ENCODE measurements at places on chromosomes 2 and 18. TPM values are rescaled to one million over a fixed set of nuclear protein-coding genes. Genes with fewer than 3 reads are reported as not detected.

The CENPA gene
- total RNA-seq: 34.5 TPM

The MRPL33 gene
- 67.0 TPM for total RNA-seq

The FBLN7 gene
- 21.4 TPM for total RNA-seq

The SLC38A11 gene
- total RNA-seq: not detected

- H3K4me1 ChIP-seq: peaks cover 28% of the 10 kb centered on the region
- H3K27me3 ChIP-seq: no peaks in the 10 kb centered on the region
- peaks cover 4% of the 10 kb centered on the region for H3K36me3 ChIP-seq
- DNase-seq: no peak
Measured at GRCh38 chr2:200135082-200135481, 171.4 kb upstream of the SPATS2L start.

- no peak overlapping the region for H3K27ac ChIP-seq
- H3K4me1 ChIP-seq: peaks cover 7% of the 10 kb centered on the region
- H3K27me3 ChIP-seq: peaks cover 2% of the 10 kb centered on the region
- no peak overlapping the region for H3K4me3 ChIP-seq
Measured at GRCh38 chr18:60060026-60060425, 160.2 kb downstream of the PMAIP1 start.

DNA sequence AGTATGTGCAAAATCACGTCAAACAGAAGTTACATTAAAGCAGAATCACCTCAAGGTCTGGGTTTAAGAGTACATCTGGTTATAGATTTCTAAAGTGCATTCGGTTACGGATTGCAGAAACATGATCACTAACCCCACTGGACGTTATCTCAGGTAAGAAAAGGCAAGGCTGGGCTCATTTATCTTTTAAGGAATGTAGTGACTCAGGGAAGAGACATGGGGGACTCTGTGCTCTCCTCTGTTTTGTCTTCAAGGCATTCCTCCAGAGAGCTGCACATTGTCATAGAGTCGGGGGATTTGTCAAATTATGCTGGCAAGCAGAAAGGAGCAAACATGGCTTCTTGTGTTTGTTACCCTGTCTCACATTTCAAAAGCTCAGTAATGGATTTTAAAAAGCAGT, 14.3 kb downstream of the WDSUB1 start:
- H3K4me1 ChIP-seq: peaks cover 6% of the 10 kb centered on the region
- DNase-seq: no peak
- H3K4me3 ChIP-seq: no peak overlapping the region
- H3K27ac ChIP-seq: no peak overlapping the region

DNA sequence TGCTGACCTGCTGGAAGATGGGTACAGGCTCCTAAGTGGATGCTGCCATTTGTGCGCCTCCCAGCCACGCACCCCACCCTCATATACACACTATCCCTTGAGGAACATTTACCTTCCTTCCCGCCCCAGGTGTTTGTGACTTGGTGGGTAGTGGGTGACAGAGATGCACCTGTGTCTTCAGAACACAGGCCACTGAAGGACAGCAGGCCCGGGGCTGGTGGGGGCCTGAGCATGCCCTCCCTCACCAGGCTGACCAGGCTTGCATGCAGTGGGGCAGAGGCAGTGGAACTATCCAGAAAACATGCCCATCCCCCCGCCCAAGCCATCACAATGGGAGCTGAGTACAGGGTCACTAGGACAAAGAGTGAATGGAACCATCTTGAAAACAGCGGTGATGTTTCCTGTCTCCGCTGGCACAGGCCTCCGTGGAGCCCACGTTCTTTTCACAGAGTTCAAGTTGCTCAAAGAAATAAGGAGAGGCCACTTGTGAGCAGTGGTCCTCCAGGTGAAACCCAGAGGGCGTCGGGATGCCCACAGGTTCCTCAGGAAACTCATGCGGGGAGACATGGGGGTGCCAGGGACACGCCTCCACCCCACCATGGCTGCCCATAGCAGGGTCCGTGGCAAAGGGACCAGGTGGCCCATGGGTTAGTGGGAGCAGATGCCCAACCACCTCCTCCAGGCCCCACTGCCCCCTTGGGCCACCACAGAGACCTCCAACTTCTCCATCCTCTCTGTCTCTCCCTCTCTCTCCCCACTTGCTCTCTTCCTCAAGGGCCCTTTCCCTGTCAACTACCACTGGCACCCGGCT, 90.9 kb downstream of the MALT1 start:
- peaks cover 20% of the 10 kb centered on the region for H3K27me3 ChIP-seq
- H3K4me3 ChIP-seq: no peak overlapping the region
- H3K36me3 ChIP-seq: no peaks in the 10 kb centered on the region
- DNase-seq: no peak
- H3K4me1 ChIP-seq: peaks cover 4% of the 10 kb centered on the region

GRCh38 chr2:132750606-132751005, 80.6 kb upstream of the LYPD1 start:
- no peaks in the 10 kb centered on the region for H3K27me3 ChIP-seq
- peaks cover 18% of the 10 kb centered on the region for H3K4me1 ChIP-seq
- DNase-seq: no peak
- H3K27ac ChIP-seq: peak overlapping the region; percentile 45
- no peak overlapping the region for H3K4me3 ChIP-seq

- no peak overlapping the region for H3K4me3 ChIP-seq
- H3K27ac ChIP-seq: no peak overlapping the region
- H3K27me3 ChIP-seq: peaks cover 5% of the 10 kb centered on the region
- H3K4me1 ChIP-seq: peaks cover under 1% of the 10 kb centered on the region
Measured at GRCh38 chr2:130790804-130791616, 35.7 kb downstream of the AMER3 start.

- H3K4me3 ChIP-seq: no peak overlapping the region
- no peaks in the 10 kb centered on the region for H3K36me3 ChIP-seq
- DNase-seq: no peak
- peaks cover 7% of the 10 kb centered on the region for H3K27me3 ChIP-seq
- peak overlapping the region; percentile 36 for H3K27ac ChIP-seq
- no peaks in the 10 kb centered on the region for H3K4me1 ChIP-seq
Measured at GRCh38 chr18:22223254-22223964, 54.0 kb downstream of the GATA6 start.

- no peak overlapping the region for H3K27ac ChIP-seq
- H3K36me3 ChIP-seq: no peaks in the 10 kb centered on the region
- H3K4me3 ChIP-seq: peak overlapping the region; percentile 69
Measured at GRCh38 chr2:25215232-25215631, 46.9 kb upstream of the POMC start.

DNA sequence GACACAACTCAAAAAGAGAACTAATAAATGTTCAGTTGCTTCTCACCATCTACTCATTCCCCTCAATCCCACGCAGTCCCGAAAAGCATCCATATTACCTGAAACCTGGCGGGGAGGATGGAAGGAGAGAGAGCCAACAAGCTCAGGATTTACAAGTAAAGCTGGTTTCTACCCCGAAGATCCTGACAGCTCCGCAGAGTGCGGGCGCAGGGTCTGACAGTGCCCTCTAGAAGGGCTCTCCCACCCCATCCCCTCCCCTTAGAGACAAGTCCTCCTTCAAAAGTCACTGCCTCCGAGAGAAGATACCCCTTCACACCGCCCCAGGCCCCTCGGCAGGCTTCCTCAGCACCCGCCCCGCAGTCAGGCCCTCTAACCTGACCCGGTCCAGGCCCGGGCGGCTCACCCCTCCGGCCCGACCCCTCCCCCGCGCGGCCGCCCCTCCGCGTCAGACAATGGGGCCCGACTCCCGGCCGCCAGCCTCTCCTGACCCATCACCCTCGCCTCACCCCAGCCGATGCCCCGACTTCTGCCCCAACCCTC, 550 bp downstream of the RAB1A start:
- peak overlapping the region; percentile 100 for H3K27ac ChIP-seq
- no peaks in the 10 kb centered on the region for H3K27me3 ChIP-seq
- peak overlapping the region; percentile 99 for H3K4me3 ChIP-seq
- DNase-seq: peak; percentile 36

- H3K27ac ChIP-seq: no peak overlapping the region
- H3K27me3 ChIP-seq: no peaks in the 10 kb centered on the region
- H3K36me3 ChIP-seq: peaks cover 2% of the 10 kb centered on the region
- no peak overlapping the region for H3K4me3 ChIP-seq
Measured at GRCh38 chr2:196390243-196391148, 219.1 kb upstream of the STK17B start.

DNA sequence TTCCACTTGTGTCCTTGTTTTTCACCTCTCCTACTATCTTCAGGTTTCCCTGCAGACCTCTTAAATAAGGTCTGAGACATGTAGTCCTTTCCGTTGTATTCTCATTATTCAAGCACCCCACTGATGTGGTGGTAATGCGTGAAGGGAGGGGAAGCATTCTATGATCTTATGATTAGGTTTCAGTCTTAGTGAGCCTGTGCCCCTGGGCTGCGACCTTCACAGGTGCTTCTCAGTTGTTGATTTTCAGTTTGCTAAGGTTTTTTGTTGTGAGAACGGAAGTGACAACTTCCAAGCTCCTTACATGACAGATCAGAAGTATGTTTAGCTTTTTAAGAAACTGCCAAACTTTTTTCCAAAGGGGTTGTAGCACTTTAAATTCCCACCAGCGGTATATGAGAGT, 41.3 kb downstream of the VPS54 start:
- H3K36me3 ChIP-seq: peaks cover 30% of the 10 kb centered on the region
- no peaks in the 10 kb centered on the region for H3K4me1 ChIP-seq
- no peak for DNase-seq
- H3K4me3 ChIP-seq: no peak overlapping the region
- H3K27me3 ChIP-seq: no peaks in the 10 kb centered on the region

- H3K36me3 ChIP-seq: no peaks in the 10 kb centered on the region
- H3K27me3 ChIP-seq: no peaks in the 10 kb centered on the region
- H3K27ac ChIP-seq: peak overlapping the region; percentile 65
- no peak overlapping the region for H3K4me3 ChIP-seq
Measured at GRCh38 chr2:127143841-127144782, 37.2 kb upstream of the BIN1 start.

DNA sequence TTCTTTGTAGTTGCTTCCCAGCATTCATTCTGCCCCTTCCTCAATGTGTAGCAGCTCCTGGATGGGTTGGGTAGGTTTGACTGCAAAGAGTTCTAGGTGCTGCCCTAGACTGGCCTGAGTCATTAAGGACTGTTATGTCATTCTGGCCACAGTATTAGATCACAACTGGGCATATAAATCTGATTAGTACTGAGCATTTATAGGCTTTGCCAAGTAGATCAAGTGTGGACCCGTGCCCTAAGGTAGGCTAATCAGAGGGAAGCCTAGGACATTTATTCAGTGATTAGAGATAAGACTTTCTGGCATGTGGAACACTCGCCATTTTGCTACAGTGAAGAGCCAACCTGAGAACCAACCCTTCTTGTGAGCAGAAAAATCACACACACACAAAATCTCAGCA, 2.7 kb downstream of the KATNAL2 start:
- peak overlapping the region; percentile 28 for H3K4me3 ChIP-seq
- H3K27ac ChIP-seq: no peak overlapping the region
- peaks cover 29% of the 10 kb centered on the region for H3K4me1 ChIP-seq
- peaks cover 2% of the 10 kb centered on the region for H3K36me3 ChIP-seq

DNA sequence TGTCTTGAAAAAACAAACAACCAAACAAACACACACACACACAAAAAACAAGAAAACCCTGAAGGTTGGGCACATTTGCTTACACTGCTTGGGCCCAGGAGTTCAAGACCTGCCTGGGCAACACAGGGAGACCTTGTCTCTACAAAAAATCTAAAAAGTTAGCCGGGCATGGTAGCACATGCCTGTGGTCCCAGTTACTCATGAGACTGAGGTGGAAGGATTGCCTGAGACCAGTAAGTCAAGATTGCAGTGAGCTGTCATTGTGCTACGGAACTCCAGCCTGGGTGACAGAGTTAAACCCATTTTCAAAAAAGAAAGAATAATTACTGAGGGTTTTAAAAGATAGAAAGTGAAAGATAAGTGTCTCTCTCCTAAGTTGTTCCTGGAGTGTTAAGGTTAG, 103.4 kb downstream of the MBD5 start:
- H3K4me1 ChIP-seq: no peaks in the 10 kb centered on the region
- no peak for DNase-seq
- no peak overlapping the region for H3K27ac ChIP-seq
- H3K36me3 ChIP-seq: peaks cover 10% of the 10 kb centered on the region
- no peak overlapping the region for H3K4me3 ChIP-seq

GRCh38 chr2:31138037-31138962, at the start of gene GALNT14:
GALNT14 (minus strand) TSS chr2:31138440; CDS start chr2:31138086, 354 bp downstream.
- peaks cover 86% of the 10 kb centered on the region for H3K27me3 ChIP-seq
- H3K27ac ChIP-seq: no peak within 1 kb of the TSS
- H3K36me3 ChIP-seq: no peaks in the 10 kb centered on the region
- H3K4me3 ChIP-seq: peak within 1 kb of the TSS; percentile 83

DNA sequence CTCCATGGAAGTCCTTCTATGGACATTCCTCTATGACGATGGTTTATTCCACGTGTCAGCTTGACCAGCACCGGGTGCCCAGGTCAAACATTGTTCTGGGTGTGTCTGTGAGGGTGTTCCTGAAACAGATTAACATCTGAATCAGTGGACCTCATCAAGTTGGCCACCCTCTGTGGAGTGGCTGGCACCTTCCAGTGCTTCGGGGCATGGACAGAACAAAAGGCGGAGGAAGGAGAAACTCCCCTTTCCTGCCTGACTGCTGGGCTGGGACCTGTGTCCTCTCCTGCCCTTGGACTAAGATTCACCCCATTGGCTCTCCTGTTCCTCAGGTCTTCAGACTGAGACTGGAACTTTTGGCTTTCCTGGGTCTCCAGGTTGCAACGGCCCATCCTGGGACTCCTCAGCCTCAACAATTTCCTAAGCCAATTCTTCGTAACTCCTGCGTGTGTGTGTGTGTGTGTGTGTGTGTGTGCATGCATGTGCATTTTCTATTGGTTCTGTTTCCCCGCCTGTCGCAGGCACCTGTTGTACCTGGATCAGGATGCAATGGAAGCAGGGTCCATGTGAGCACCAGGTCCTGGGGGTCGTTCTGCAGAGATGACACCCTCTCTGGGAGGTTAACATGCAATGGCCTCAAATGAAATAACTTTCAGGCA, 357.2 kb upstream of the SALL3 start:
- peaks cover 3% of the 10 kb centered on the region for H3K27me3 ChIP-seq
- H3K4me3 ChIP-seq: no peak overlapping the region
- no peak for DNase-seq
- no peaks in the 10 kb centered on the region for H3K36me3 ChIP-seq
- peaks cover 11% of the 10 kb centered on the region for H3K4me1 ChIP-seq

DNA sequence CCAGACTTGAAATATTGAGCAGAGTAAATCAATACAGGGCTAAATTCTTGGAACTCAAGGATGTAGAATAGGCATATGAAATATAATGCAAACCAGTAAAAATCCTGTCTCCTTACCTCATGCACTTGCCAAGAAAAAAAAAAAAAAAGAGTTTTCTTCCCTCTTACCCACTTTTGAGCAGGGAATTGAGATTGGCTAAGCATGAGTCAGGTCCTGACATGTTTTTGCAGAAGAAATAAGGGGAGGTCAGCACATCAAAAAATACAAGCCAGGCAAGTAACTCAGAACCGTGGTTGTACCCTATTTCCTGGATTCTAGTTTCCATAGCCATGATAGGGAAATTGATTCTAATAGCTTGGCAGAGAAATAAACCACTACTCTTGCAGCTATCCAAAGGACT, 1526.7 kb downstream of the LRP1B start:
- no peaks in the 10 kb centered on the region for H3K36me3 ChIP-seq
- H3K27ac ChIP-seq: no peak overlapping the region
- H3K4me1 ChIP-seq: no peaks in the 10 kb centered on the region
- H3K27me3 ChIP-seq: no peaks in the 10 kb centered on the region

- peaks cover 17% of the 10 kb centered on the region for H3K27me3 ChIP-seq
- DNase-seq: no peak
- peaks cover 19% of the 10 kb centered on the region for H3K4me1 ChIP-seq
- peaks cover 2% of the 10 kb centered on the region for H3K36me3 ChIP-seq
- H3K4me3 ChIP-seq: no peak within 1 kb of the TSS
Measured at GRCh38 chr2:241869087-241869961, at the start of gene RTP5. RTP5 (plus strand) TSS chr2:241869729; CDS start chr2:241869757, 28 bp downstream.
